ENCODE measurements at places on chromosomes 7 and 10.

GRCh38 chr7:33933611-33934281 lies 28.4 kb downstream of the BMPER start:
- no peak for DNase-seq

DNA sequence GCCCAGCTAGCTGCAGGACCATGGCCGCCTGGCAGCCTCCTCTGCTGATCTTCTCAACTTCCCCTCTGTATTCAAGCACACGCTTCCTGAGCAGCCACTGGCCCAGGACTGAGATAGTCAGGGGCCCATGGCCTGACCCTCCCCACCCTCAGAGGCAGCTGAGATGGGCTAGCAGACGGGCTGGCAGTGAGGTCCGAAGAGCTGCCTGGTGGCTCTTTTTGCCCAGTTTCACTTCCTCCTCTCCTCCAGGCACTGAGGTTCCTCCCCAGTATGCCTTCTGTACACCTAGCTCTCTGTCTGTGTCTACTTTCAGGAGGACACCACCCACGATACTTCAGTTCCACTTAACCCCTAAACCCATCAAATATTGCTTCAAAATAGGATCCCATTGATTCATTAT lies 395.6 kb downstream of the TNS3 start:
- no peak for DNase-seq

DNA sequence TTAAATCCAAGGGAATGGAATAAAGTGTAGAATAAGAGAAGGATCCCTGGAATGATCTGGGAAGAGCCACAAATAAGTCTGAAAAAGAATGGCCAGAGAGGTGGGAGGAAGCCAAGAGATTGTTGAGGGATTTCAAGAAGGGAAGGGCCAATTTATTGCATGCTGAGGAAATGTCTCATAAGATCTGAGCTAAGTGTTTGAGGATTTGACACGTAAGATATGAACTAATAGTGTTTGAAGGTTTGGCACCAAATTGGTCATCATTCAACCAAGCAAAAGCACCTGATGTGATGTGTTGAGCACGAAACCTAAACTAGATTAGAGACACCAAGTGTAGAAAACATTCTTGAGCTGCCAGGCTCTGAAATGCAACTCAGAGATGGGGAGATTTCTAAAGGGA lies 97.9 kb downstream of the TSPAN12 start:
- no peak for DNase-seq

GRCh38 chr10:95792211-95792780 lies 36.3 kb downstream of the ENTPD1 start:
- no peak for DNase-seq

- DNase-seq = no peak
These were observed 112.5 kb upstream of the WDR11 start for GRCh38 chr10:120738658-120739057.

GRCh38 chr7:101557421-101557820 lies 71.7 kb downstream of the MYL10 start:
- no peak for DNase-seq

DNA sequence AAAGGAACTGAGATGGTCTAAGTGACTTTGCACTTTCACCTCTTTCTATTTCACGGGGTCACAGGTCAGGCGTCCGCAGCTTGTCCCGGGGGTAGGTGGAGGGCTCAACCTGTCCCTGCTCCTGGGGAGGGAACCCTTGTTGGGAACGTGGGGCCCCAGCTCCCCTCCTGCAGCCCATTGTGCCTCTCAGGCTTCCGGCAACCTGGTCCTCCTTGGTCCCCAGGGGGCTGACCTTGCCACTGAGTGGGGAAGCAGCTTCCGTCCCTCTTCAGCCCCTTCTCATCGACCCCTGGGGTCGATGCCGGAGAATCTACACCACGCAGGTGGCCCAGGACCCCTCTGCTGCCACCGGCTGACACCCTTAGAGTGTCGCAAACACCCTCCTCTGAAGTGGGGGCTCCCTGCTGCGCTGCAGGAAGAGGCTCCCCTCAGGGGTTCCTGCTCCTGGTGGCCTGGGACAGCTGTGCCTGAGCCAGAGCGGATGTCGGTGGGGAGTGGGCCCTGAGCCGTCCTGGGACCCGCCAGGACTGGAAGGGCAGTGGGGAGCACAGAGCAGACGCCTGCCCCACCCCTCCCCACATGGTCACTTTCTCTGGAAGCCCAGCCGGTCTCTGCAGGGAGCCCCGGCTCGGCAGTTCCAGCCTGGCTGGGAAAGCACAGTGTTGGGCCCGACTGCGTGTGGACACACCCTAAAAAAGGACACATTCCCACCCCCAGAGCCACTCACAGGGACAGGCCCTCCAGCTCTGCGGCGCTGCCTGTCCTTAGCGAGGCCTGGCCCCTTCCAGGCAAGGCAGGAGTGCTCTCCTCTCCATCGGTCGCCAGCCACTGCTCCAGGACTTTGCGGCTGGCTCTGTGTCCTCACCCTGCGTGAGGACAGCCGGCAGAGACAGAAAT lies 357.5 kb upstream of the SHH start:
- DNase-seq = no peak

DNA sequence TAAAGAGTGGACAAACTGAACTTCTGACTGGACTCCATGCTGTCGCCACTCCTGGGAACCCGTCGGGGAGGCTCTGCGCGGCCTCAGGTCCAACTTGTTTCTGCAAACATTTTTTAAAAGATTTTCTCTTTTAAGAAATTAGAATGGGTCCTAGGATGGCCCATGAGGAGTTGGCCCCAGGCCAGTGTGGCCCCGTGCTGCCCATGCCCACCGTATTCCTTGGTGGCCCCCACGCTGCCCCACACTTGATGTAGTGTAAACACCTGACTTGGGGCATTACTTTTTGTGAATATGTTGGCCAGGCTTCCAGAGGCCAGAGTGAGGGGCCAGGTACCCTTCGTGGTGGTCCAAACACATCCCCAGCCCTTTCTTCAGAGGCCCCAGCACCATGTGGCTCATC lies 19.3 kb downstream of the ZNF316 start:
- DNase-seq = no peak

- DNase-seq = no peak
These were observed 62.5 kb downstream of the SGMS1 start for GRCh38 chr10:50561266-50561665.

- no peak for DNase-seq
These were observed 182.6 kb downstream of the COBL start for GRCh38 chr7:51134013-51134441.

GRCh38 chr7:77269360-77270093 lies 69.9 kb upstream of the FGL2 start:
- DNase-seq = no peak

- no peak for DNase-seq
These were observed 128.1 kb upstream of the C1QL3 start for GRCh38 chr10:16649757-16650156.

- DNase-seq = no peak
These were observed 88.4 kb upstream of the LANCL2 start for GRCh38 chr7:55276572-55277295.

GRCh38 chr7:155333346-155334234 lies 35.9 kb downstream of the INSIG1 start:
- DNase-seq = no peak

GRCh38 chr7:83782628-83783027 lies 133.7 kb upstream of the SEMA3E start:
- DNase-seq = no peak

- no peak for DNase-seq
These were observed 426.3 kb upstream of the POT1 start for GRCh38 chr7:125355899-125356298.

DNA sequence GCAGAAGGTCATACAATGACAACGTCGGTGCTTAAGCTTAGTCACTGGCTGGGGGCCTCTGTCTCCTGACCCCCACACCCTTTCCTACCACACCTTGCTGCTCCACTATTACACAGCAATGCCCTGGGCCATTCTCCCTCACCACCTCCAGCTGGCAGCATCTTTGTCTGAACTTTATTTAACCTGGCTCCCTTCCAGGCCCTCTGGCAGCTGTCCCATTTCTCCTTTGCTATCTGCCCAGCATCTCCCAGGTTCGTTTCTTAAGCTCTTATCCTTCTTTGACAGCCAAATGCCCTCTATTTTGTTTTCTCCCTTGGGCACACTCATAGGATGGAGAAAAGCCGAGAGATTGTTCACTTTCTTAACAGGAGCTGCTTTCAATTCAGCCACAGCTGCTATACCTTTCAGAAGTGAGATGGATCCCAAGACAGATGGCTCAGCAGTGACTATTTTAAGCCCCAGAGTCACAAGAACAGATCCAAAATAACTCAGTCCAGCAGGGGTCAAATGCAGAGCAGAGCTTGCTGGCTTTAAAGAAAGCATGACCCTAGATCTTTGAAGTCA lies 1277.1 kb upstream of the AUTS2 start:
- DNase-seq = no peak

DNA sequence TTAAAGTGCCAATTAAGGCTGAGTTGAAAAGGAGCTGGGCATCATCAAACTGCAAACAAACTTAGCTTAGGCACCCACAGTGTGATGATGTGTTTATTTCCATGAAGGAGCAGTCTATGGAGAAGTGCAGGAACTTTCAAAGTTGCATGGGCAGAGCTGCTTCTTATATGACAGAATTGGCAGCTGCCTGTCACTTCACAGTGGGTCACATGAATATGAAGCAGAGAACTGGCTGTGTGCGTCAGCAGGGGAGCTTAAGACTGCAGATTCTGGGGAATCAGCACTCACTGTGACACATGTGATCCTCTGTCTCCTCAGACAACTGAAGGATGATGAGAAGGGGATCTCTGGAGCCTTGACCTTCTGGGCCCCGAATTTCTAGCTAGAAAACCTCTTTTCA lies 36.6 kb downstream of the RBM28 start:
- no peak for DNase-seq

DNA sequence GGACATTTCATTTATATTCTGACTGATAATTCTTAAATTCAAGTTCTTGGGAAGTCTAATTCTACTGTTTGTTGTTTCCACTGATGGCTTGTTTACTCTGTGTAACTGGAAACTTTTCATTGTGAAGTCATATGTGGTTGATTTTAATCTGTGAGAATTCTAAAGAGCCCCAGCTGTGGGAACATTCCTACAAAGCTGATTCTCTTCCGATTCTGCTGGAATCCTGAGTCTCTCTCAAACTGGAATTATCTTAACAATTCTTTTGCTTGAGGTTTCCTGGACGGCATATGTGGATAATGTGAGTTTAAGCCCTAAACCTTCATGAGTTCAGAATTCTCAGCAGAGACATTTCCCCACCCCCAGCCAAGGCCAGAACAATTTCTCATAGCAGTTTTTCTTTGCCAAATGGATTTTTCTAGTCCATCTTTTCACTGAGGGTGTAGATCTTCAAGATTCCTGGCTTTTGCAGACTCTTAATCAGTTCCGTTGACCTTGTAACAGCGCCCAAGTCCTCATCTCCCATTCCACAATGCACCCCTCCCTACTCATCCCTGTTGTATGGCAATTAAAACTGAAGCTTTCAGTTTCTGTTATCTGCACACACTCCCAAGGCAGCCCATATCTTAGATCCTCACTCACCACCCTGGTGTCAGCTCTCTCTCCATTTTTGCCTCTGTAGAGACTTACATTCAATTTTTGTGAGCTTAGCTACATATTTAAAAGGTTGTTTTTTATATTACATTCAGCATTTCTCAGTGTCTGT lies 37.6 kb downstream of the GRM8 start:
- no peak for DNase-seq

- DNase-seq = no peak
These were observed 946 bp upstream of the RASGEF1A start for GRCh38 chr10:43267811-43268210.

- no peak for DNase-seq
These were observed 395.5 kb downstream of the SUGCT start for GRCh38 chr7:40530292-40530691.

GRCh38 chr10:120182431-120182830 lies 274.6 kb upstream of the PLPP4 start:
- no peak for DNase-seq

DNA sequence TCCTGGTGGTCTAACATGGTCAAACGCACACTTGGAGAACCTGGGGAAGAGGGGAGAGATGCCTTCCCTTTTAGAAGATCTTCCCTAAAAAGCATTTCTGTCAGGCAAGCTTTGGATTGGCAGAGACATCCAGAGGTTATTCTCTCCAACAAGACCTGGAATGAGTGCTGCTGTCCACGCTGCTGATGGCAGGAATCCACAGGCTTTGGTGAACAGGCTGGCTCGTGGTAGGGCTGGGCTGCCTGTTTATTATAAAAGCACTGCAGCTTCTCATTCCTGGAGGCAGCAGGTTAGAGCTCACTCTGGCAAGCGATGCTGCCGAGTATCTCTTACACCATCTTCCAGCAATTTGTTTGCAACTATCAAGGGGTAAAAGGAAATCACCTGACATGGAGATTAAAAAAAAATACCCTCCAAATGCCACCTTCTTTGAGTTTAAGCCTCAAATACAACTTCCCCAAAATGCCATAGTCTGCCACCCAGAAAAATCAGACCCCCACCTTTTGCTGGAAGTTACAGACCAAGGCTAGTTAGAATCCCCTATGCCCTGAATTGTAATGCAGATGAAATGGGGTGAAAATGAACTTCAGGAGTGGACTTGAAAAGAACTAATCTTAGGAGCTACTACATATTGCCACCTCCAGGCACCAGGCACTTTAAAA lies 152.1 kb upstream of the KMT2E start:
- no peak for DNase-seq

DNA sequence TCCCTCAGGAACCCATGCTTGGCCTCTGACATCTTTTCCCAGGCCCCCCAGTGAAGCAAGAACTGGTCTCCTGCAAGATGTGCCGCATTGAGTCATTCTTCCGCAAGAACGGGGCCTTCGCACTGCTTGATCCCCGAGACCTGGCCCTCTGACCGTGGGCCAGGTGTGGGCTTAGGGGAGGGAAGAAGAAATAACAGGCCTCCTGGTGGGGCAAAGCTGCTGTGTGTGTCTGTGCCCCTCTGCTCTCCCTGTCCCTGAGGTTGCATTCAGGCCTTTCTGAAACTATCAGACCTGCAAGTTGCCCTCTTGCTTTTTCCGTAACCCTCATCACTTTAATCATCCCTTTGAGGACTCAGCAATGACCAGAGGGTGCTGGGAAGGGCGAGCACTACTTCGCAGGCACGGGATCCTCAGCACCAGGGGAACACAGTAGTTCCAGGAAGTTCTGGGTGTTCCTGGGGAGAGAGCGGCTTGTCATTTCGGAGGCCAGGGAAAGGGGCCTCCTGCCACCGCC lies 6.0 kb downstream of the ATP6V1F start:
- no peak for DNase-seq
